ENCODE measurements at places on chromosomes 11 and 22. TPM values are rescaled to one million over a fixed set of nuclear protein-coding genes. Genes with fewer than 3 reads are reported as not detected.

BDNF gene
- total RNA-seq: 48.4 TPM

CYB5R2 gene
- 6.9 TPM for total RNA-seq

DBX1 gene
- total RNA-seq: not detected

CCDC15 gene
- total RNA-seq: 0.65 TPM

OR5D18 gene
- not detected for total RNA-seq
